Stimulated activated CD4-positive, alpha-beta T cell treated with anti-CD3 and anti-CD28 coated beads, Interleukin-1b, Interleukin-23, amount 100 ng/mL, for 48 hours (primary cell): ENCODE measurements at places on chromosomes 6 and 20.

GRCh38 chr6:107632381-107633136 is 142.6 kb downstream of the SOBP start:
- no peak for DNase-seq

- DNase-seq, result no peak
These were observed 436 bp downstream of the CAGE1 start for GRCh38 chr6:7389162-7389450.

DNA sequence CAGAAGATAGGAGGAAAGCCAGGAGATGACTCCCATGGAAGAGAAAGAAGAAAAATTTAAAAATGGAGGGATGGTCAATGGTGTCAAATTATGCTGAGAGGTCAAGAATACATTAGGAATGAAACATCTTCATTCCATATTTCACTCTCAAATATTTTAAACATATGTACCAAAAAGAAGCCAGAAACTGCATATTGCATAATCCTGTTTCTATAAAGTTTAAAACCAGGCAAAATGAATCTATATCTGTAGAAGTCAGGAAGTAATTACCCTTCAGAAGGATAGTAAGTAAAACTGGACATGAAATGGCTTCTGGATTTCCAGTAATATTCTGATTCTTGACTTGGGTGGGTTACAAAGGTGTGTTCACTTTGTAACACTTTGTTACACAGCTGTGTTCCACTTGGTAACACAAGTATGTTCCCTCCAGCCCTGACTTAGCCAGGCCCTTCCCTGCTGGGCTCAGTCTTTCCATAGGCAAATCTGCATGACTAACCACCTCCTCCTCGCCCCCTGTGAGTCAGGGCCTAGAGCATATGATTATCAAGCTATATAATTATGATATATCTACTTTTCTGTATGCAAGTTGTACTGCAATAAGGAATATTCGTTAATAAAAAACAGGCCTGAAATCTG is 20.2 kb upstream of the C6orf141 start:
- no peak for DNase-seq

- no peak for DNase-seq
These were observed 583.3 kb downstream of the TENT5A start for GRCh38 chr6:81169166-81169565.

- peak; percentile 77 for DNase-seq
These were observed 39.8 kb downstream of the GNAS start for GRCh38 chr20:58892141-58892931.

GRCh38 chr6:161394437-161394836 is 120.6 kb upstream of the AGPAT4 start:
- no peak for DNase-seq

- no peak for DNase-seq
These were observed 112.2 kb upstream of the SHLD1 start for GRCh38 chr20:5638023-5638422.

DNA sequence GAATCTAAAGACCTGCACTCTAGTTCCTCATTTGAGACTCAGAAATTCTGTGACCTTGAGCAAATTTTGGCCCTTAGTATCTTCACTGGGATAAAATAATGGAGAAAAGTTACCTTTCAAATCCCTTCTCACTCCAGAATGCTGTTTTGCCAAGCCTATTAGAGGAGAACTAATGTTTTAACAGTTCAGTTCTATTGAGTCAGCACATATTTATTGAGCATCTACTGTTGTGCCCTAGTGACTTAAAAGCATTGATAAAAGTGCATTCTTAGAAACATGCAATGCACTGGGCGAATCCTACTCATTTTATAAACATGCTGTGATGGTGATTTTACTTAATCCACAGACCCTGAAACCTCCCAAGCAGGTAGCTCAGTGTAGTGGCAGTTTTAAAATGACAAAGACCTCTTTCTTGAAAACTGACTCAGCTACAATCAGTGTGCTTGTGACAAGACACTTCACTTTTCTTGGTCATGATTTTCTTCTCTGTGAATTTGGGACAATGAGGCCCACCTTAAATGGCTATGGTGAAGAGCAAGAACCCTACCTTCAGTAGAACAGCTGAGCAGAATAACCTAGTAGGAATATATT is 312.0 kb downstream of the ALDH8A1 start:
- DNase-seq, result no peak

- DNase-seq, result no peak
These were observed 28.9 kb upstream of the C6orf58 start for GRCh38 chr6:127547904-127548649.

DNA sequence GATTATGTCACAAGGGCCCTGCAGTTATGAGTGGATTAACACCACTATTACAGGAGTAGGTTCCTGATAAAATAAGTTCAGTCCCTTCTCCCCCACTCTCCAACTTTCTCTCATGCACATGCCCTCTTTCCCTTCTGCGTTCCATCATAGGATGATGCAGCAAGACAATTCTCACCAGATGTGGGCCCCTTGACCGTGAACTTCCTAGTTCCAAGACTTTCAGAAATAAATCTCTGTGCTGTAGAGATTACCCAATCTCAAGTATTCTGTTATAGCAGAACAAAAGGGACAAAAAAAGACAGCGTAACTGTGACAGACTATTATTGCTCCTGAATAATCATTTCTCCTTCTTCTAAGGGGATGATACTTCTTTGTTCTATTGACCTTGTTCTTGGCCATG is 33.8 kb upstream of the TMEM244 start:
- DNase-seq, result no peak

GRCh38 chr6:157266274-157267101 is 56.8 kb downstream of the TMEM242 start:
- no peak for DNase-seq

DNA sequence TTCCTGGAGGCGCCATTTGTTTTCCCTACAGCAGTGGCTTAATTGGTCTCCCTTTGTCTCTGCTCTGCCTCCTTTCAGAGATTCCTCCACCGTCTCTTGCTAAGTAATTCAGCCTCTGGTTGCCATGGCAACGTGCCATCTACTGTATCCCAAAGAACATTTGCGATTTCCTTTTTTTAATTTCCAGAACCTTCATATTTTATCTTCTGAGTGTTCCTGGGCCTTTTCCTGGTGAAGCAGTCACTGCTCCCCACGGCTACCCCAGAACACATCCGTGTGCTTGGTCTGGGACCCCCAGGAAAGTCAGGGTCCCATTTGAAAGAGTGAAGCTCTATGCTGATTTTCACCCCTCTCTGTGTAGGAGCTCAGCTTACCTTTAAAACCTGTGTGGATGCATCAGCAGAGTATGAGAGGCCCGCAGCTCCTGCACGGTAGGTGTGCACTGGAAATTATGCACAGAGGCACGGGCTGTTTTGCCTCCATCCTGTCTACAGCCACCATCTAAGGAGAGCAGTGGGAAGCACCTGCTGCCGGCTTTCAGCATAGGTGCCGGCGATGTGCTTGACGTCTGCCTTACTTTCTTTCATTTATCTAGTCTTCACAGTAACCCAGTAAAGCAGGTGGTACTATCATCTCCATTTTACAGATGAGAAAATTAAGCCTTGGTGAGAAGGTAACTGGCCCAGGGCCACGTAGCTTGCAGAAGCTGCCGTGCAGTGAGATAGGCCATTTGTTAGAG is 122.8 kb downstream of the SYCP2 start:
- DNase-seq, result no peak

GRCh38 chr6:34149452-34149810 is 3.5 kb upstream of the GRM4 start:
- DNase-seq, result no peak

DNA sequence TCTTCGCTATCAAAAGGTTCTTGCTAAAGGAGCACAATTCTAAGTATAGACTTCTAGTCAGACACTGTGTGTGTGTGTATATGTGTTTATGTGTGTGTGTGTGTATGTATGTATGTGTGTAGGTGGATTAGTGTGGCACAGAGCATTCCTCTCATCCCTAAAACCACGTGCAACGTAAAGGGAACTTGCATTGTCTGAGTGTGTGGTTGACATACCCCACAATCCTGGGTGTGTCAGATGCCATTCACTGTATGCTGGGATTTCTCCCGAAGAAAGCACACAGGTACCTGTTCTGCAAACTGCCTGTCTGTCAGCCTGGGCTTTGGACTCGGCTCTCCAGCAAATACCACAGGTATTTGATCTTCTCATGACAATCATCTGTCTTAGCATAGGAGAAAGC is 42.3 kb upstream of the TBC1D7 start:
- no peak for DNase-seq

GRCh38 chr20:33731693-33732165 is at the start of gene ZNF341:
Gene ZNF341, plus strand, starts transcription at chr20:33731996. Its CDS starts 26 bp downstream, at chr20:33732022.
- DNase-seq, result peak; percentile 91

DNA sequence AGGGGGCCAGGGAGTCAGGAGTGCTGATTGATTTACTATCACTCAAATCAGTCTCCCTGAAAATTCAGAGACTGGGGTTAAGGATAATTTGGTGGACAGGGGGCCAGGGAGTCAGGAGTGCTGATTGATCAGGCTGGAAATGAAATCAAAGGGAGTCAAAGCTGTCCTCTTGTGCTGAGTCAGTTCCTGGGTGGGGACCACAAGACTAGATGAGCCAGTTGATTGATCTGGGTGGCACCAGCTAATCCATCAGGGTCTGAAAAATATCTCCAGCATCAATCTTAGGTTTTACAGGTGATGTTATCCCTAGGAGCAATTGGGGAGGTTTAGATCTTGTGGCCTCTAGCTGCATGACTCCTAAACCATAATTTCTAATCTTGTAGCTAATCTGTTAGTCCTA is 6.1 kb upstream of the AFG1L start:
- DNase-seq, result no peak

DNA sequence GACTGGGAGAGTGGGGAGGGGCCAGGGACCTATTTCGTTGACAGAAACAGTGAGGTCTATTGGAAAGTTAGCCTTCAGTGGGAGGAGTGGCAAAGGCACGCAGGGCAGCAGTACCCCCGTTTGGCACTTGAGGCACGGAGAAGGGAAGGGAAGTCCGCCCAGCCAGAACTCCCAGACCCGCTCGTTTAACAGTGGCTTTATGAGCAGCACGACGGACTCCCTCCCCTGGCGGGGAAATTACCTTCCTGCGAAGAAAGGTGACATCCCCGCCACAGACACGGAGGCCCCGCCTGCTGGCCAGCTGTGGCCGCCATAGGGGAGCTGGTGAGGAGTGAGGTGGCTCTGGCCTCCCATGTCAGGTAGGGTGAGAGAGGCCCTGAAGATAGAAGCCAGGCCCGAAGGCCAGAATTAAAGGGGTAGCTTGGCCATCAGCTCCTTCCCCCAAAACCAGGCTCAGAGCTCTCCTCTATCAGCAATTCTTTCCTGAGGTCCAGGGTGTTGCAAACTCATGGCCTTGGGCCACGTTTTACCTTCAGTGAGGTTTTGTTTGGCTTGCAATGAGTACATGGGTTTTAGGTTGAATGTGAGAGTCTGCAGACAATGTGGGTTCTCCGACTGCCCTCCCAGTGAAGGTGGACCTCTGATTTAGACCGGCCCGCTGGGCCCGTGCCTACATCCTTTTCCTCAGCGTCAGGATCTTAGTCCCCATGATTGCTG is 123.7 kb downstream of the MRPL14 start:
- DNase-seq, result peak; percentile 11

DNA sequence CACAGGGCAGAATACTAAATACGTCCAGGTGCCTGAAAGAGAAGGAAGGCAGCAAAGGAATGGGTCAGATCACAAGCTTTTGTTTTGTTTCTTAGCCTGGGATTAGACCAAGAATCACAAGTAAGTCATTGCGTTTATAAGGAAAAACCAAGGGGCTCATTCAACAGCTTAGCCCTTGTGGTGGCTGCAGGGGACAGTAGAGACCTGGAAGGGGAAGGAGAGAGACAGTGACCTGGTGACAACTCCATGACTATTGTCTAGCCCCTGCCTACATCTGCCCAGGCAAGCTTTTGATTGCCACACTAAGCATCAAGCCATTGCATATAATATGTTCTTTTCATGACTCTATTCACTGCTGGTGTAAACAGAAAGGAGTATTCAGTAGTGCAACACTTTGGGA is 30.2 kb upstream of the TBC1D7 start:
- DNase-seq, result no peak

DNA sequence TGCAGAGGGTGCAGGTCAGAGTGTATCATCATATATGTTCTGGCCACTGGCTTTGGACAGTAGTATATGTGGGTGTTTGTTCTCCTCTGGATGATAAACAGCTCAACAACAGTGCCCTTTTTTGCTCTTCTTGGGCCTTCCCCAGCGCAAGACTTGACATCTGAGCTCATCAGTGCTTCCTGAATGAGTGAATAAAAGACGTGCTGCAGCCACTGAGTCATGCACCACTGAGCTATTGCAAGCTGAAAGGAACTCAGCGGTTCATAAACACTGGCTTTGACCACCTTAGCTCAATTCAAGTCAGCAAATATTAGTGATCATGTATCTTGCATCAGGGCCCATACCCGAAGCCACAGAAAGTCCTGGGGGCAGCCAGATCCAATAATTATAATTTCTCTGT is 105.3 kb upstream of the KCNG1 start:
- DNase-seq, result peak; percentile 49

DNA sequence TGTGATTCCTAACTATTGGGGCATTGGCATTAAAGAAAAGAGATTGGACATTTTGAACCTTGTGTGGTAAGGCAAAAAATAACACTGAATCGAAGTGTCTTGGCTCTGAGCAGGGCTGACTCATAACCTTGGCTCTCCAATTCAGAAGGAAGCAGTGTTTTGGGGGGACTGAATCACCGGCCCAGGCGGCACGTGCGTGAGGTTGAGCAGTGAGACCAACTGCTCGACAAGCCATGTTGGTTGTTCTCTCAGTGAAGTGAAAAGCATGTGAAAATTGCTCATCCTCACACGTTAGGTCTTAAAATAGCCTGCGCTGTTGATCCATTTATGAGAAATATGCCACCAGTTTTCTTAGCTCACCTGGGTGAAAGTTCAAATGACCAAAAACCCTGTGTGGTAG is 137.8 kb upstream of the SPACA1 start:
- peak; percentile 51 for DNase-seq

- DNase-seq, result no peak
These were observed 291.4 kb upstream of the QKI start for GRCh38 chr6:163123098-163123497.

DNA sequence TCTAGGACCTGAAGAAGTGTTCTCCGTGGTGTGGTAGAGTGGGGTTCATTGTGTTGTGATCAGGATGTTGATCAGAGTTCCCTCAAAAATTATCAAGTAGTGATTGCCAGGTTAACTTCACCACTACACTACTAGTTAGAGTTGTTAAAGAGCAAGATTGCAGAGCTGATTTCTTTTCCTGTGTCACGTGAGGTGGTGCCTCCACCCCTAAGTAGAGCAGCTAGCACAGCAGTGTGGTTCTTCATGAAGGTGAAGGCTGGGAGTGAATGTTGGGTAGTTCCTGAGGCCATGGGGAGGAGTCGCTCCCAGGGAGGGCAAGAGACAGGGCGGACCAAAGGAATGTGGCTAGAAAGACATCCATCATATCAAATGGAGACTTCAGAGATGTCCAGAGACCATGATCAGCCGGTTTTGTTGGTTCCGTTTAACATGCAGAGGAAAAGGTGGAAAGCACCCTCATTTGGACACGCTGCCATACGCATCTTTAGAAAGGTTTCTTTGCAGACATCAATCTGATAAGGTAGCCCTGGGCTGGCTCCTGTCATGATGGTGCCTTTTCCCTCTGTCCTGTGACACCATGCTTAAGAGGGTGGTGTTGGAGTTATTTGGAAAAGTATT is 79.2 kb upstream of the IYD start:
- DNase-seq, result no peak

DNA sequence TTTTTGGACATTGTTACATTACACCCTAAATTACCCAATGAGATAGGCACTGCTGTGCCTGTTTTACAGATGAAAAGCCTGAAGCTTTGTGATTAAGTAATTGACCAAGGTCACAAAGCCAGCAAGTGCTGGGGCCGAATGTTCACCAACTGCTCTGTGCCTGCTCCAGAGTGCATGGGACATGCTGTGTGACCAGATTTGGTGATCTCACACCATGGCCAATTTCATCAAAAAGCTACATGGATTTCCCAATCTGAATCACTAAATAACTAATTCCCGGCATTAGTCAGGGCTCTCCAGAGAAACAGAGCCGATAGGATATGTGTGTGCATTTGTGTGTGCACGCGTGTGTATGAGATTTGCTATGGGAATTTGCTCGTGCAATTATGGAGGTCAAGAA is 228.3 kb upstream of the ECI2 start:
- no peak for DNase-seq
